ENCODE measurements at places on chromosomes 6 and 20.

GRCh38 chr6:159035891-159036290 is 8.9 kb downstream of the TAGAP start:
- no peak for DNase-seq

DNA sequence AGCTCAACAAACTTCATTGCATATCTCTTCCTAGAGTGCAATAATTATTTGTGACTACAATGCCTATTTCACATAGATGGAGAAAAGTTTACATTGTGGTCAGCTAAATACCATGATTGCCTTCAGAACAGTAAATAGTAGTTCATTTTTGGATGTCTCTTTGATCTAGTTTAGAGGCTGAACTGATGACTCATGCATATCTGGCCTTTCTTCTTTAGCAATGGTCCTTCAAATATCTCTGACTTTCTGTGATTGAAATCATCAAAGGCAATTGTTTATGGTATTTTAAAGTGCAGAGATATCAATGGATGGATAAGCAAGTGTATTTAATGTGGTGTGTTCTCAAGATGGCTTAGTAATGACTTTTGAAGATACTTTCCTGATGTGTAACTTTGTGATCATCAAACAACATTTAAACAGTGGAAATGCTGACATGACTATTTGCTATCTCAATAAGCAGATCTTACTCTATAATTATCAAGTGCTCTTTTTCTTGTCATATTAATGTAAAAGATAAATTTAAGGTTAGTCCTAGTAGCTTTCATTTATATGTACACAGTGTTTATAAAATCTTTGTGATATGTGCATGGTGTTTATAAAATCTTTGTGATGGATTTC is 523.7 kb upstream of the SLC35B3 start:
- DNase-seq: no peak

DNA sequence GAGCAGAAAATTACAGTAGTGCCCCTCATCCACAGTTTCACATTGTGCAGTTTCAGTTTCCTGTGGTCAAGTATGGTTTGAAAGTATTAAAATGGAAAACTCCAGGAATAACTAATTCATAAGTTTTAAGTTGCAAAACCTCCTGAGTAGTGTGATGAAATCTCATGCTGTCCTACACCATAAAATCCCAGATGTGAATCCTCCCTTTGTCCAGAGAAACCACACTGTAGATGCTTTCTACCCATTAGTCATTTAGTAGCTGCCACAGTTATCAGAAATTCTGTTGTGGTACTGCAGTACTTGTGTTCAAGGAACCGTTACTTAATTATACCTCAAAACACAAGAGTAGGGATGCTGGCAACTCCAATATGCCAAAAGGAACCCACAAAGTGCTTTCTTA is 74.7 kb downstream of the PTCHD4 start:
- DNase-seq: no peak

GRCh38 chr20:41034239-41034638 is 5.6 kb downstream of the TOP1 start:
- DNase-seq: no peak

DNA sequence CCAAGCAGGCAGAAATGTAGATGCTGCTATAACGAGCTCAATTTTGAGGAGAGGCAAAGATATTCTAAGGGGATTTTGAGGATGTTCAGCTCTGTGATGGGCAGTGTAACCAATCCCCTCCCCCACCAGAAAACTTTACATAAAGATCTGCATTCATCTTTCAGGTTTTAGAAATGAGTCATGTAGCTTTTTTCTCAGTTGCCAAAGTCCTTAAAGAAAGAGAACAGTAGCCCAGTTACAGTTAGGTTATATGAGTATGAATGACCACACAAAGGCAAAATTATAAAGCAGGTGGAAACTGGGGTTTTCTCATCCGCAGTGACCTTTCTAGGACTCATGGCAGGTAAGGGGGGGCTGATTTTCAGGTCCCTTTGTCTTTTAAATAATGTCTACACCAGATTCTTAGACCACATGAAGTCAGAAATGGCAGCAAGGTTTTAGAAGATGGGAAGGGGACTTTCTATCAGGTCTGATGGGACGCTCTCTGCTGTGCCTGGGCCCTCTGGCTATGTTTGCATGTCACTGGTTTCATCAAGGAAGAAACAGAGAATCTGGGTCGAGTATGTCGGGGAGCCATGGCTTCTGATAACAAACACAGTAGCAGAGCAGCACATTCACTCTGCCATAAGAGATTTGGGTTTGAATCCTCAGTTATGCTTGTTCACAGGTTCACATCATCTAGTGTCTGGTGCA is 94.7 kb downstream of the CLIC5 start:
- DNase-seq: no peak

Measured in activated T-helper 1 cell treated with Interleukin-2 at 50 U/mL for 16 hours (primary cell).